SIG-M5 (cell line): ENCODE measurements at places on chromosomes 6 and 20.

DNA sequence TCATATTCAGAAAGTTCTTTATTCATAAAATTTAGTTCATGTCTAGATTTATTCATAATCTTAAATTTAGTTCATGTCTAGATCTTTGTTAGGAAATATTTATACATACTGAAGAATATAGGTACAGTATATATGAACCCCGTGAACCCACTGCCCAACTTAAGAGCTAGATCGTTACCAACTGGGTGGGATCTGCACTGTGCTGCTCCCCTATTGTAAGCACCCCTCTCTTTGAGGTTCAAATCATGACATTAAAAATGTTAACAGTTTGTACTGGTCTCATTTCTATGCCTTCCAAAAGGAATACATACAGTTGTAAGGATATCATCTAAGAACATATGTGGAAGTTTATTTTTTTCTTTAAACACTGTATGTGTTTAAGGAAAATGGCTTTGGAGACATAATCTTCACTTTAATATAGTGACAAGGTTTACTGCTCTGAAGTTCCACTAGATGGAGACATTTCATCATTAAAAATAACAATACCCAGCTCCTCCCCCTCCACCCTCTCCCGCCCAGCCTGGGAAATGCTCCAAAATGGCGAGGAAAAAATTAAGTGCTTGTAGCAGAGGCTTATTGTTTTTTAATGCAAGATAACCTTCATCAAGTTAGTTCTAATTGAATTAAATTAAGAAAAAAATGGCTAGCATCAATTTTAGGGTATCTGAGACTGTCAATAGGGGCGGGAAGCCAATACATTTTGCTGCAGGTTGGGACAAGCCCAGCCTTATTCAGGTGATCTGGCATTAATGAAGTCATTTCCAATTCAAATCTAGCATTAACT, 104.1 kb upstream of the TRAF3IP2 start:
- DNase-seq, result no peak

- DNase-seq, result no peak
Observed at GRCh38 chr6:32151181-32151862, 417 bp downstream of the PRRT1 start.

DNA sequence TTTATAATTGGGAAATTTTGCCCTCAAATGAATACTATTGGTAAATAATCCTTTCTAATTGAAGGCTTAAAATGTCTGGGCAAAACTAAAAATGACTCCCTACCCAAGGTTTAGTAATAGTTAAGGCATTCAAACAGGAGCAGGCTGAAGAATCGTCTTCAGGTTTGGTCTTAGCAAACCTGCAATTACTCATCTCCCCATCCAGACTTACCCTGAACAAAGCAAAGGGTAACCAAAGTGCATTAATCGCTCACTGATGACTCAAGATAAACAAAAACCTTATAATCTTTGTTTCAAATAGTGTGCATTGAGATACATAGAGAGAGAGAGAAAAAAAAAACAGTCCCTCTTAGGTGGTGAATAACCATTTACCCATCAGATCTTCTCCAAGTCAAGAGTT, 225.5 kb downstream of the BMP2 start:
- DNase-seq, result no peak

- no peak for DNase-seq
Observed at GRCh38 chr6:126123226-126123625, 136.9 kb downstream of the TRMT11 start.

- DNase-seq, result no peak
Observed at GRCh38 chr6:152897807-152898399, 84.9 kb downstream of the FBXO5 start.

- no peak for DNase-seq
Observed at GRCh38 chr6:82072751-82073150, 174.8 kb downstream of the IBTK start.

- no peak for DNase-seq
Observed at GRCh38 chr6:72022830-72023229, 136.5 kb downstream of the RIMS1 start.

DNA sequence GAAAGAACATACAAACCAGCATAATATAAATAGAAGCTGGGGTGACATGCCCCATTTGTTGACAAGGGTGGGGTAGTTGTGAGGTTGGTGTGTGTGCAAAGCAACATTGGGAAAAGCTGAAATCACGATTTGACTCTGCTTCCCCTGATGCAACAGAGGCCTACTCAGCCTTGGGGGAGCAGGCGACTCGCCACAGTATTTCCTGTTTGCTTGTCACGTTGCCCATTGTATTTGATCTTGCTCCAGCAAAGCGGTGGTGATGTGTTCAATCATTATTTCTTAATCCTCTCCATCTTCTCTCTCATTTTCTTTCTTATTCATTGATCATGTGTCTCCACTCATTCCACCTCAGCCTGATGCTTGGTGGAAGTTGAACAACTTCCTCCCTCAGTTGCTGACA, 165.8 kb upstream of the CITED2 start:
- no peak for DNase-seq

DNA sequence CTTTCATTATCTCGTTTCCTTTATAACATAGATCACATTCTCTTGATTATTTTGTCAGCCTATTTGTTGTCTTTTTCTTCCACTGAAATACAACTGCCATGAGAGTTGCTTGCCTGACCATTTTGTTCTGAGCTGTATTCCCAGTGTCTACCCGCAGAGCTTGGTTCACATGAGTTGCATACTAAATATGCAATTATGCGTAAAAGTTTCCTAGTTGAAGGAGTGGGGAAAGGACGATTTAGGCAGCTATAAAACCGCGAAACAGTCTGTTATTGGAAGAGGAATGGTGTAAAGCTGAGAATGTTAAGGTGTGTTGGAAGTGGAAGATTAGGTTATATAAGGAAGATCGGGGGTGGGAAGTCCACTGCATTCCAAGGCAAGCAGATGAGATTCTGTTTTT, 8.8 kb downstream of the TBPL1 start:
- no peak for DNase-seq

DNA sequence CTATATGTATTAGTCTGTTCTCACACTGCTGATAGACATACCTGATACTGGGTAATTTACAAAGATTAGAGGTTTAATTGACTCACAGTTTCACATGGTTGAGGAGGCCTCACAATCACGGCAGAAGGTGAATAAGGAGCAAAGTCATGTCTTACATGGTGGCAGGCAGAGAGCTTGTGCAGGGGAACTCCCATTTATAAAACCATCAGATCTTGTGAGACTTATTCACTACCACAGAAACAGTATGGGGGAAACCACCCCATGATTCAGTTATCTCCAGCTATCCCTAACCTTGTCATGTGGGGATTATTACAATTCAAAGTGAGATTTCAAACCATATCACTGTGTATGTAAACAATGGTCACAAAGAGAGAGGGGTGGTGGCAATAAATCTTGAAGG, 6.6 kb downstream of the CST8 start:
- DNase-seq, result no peak

DNA sequence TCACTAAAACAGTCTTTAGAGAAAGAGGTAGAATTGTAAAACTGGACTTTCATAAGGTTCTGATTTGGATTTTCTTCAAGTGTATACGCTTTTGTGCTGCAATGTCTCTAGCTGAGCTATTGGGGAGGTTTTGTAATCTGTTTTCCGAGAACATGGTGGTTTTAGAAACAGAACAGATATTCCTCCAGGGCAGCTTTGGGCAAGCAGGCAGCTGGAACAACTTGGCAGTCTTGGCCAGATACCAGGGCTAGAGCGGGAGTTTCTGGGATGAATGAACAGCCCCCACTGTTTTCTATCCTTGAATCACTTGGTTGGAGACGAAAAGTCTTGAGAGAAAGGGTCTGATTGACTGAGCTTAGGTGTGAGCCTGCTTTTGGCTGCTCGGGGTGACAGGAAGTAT, 17.1 kb upstream of the ARMC2 start:
- DNase-seq, result no peak

DNA sequence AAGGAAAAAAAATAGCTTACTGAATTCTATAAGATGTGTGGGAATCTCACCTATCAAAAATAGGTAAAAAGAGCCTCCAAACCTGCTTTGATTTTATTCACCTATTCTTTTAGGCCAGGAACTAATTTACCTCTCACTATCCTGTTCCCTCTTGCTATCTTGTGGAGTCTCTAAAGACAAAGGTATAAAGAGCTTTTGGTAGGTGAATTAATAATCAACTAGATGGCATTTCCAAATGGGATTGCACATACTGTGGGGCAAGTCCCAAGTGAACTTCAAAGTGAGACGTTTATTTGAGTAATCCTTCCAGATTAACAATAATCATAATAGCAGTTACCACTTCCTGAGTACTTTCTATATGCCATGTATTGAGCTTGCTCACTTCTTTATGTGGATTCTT, 2.8 kb downstream of the FAM8A1 start:
- no peak for DNase-seq
